Stimulated activated CD8-positive, alpha-beta memory T cell treated with anti-CD3 and anti-CD28 coated beads, Interleukin-7, amount 100 ng/mL, for 1 hour (primary cell): ENCODE measurements at places on chromosomes 5 and 9.

DNA sequence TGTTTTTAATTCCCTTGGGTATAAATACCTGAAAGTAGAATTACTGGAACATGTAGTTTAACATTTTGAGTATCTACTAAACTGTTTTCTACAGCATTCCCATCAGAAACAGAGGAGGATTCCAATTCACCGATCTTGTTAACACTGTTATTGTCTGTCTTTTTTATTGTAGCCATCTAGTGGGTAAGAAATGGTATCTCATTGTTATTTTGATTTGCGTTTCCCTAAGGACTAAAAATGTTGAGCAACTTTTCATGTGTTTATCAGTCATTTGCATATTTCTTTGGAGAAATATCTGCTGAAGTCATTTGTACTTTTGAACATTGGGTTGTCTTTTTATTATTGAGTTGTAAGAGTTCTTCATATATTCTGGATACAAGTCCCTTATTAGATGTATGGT is 135.2 kb upstream of the NFIL3 start:
- no peak for DNase-seq

GRCh38 chr9:113633782-113634595 is 170.5 kb downstream of the RGS3 start:
- no peak for DNase-seq

DNA sequence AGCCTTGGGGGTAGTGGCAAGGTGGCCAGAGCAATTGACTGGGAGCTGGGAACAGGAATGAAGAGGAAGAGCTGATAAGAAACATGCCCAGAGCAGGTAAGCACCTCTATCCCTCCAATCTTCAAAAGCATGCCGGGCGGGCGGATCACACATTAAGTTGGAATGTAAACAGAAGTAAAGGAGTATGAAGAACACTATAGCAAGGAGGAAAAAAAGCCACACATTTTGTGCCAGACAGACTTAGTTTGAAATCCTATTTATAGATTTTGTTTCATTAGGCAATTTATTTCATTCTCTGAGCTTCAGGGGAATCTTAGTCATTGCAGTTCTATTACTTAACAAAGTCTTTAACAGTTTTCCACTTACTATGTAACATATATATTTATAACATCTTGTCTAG is 173.9 kb upstream of the TNC start:
- DNase-seq = no peak

GRCh38 chr5:38442247-38442573 is 114.2 kb downstream of the LIFR start:
- DNase-seq = no peak

- no peak for DNase-seq
Measured at GRCh38 chr9:115157245-115157674, 39.3 kb upstream of the TNC start.

- DNase-seq = no peak
Measured at GRCh38 chr9:71183251-71183650, 61.8 kb upstream of the TRPM3 start.

GRCh38 chr5:155554500-155554899 is 540.9 kb downstream of the KIF4B start:
- no peak for DNase-seq

DNA sequence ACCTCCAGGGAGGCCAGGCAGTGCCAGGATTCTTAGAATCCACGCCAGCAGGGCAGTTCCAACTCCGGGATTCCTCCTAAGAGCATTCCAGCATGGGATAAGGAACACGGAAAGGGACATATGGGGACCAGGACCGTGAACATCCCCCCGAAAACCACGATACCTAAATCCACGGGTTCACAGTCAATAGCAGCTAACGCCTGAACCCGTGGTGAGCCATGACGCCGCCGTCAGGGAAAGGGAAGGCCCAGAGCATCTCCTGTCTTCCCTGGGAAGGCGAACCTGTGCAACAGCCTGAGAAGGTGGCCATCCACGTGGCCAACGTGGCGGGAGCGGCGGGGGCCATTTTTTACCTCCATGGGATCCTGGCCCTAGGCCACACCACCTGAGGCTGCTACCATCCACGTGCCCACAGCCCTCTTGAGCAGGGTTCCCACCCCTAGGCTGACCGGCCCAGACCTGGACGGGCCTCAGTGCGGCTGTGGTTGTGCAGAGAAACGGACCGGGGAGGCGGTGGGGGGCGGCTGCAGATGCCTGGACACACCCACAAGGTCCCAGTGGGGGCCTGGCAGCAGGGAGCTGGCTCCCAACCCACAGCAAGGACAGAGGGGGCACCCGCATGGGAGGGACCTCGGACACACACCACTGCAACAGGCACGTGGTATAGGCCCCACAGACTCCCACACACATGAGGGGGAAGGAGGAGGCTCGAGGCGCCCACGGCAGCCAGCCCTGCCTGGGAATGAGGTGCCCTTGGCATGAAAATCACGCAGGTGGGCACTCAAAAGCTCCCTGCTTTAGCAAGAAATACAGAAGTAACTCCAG is 42.8 kb downstream of the SLC12A7 start:
- DNase-seq = no peak

- no peak for DNase-seq
Measured at GRCh38 chr5:78534148-78534904, 114.2 kb downstream of the LHFPL2 start.
